ENCODE measurements at places on chromosomes 2 and 18.
A peak's percentile ranks its signal among the peaks of the same experiment; 100 is the strongest.

- no peak for DNase-seq
Observed at GRCh38 chr18:69397096-69397495, 3.6 kb upstream of the DOK6 start.

- no peak for DNase-seq
Observed at GRCh38 chr2:173823543-173823939, 141.6 kb downstream of the SP3 start.

- no peak for DNase-seq
Observed at GRCh38 chr18:34985963-34986362, 55.2 kb upstream of the MAPRE2 start.

- DNase-seq: no peak
Observed at GRCh38 chr18:31436825-31437224, 10.7 kb upstream of the DSG3 start.

DNA sequence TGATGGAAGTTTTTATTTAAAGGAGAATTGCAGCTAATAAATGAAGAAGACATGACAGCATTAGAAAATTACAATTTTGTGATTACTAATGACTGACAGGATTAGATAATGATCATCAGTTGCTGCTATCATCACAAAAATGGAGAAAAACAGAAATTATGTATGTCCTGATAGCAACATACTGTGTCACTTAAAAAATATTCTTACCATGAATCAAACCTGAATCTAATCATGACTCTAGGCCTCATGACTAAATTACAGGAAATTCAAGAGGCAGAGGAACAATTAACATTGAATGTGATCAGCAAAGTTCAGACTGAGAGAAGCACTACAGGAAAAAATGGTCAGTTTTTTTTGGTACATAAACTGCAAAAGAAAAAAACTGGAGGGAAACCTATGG lies 147.8 kb downstream of the PMAIP1 start:
- DNase-seq: no peak

DNA sequence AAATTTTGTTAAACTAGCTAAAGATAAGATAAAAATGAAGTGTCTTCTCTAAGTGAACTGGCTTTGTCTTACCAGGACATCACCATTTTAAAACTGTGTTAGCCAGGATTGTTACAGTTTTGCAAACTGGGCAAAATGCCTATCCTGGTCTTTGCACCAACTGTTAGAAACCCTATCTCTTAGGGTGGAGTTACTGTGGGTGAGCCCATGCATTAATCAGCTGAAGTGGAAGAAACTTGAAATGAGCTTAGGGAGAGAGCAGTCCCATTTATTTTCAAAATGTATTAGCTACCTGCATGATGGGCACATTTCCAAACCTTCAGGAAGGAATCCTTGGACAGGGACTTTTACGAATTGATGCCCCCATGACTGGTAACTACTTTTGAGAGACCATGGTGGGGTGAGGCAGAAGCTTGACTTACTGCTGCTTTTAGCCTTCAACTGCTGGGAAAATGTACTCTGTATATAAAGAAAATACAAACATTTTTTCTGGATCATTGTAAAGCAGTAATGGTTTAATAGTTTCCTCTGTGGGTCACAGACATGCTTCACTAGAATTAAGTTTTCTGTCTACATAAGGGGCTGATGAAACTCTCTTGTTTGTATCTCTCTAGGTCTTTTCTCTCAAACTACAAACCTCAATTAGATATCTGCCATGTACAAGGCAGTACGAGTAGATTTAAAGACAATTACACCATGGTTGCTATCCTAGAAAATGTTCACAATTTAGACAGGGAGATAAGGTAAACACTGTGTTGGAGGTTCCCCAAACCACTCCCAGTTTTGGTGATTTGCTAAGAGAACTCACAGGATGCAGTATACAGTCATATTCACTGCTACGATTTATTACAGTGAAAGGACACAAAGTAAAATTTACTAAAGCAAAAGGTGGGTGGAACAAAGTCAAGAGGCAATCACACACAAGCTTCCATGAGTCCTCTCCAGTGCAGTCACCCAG lies 321.4 kb upstream of the MMADHC start:
- DNase-seq: peak; percentile 27

DNA sequence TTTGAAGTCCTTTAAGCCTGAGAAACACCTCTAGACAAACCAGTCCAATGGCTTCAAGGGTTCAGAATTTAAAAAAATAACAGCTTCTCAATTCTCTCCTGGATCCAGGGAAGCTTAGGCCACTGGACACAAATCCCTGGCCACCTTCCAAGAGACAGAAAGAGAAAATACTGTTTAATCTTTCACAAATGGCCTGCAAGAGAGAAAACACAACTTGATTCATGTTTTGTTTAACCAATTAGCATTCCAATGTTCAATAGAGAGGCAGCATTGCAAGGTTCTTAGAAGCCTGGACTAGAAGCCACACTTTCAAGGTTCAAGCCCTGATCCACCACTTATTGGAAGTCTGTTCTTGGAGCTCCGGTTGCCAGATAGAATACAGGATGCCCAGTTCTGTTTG lies 109.0 kb upstream of the PARD3B start:
- no peak for DNase-seq

DNA sequence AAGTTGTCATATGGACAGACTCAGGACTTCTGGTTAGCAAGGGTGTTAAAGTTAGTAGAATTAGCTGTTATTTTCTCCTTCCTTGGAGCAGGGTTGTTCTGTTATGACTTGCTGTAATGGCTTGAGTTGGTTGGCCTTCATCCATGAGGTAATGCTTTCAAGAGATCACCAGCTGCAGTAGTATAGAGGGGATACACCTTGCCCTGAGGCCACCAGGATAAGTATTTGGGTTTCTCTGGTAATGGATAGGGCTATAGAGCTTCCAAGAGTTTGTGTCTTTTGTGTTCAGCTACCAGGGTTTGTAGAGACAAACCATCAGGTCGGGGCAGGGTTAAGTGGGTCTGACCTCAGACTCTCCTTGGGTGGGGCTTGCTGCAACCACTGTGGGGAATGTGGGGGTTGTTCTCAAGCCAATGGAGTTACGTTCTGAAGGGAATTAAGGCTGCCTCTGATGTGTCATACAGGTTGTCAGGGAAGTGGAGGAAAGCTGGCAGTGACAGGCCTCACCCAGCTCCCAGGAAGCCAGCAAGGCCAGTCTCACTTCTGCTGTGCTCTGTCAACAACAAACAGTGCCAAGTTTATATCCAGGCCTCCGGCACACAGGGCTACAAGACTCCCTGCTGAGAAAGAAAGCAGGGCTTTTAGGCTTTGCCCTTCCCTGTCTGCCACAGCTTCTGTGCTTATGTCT lies 356.6 kb downstream of the SPAG16 start:
- DNase-seq: no peak

- DNase-seq: no peak
Observed at GRCh38 chr2:48914477-48915089, 159.1 kb upstream of the LHCGR start.

DNA sequence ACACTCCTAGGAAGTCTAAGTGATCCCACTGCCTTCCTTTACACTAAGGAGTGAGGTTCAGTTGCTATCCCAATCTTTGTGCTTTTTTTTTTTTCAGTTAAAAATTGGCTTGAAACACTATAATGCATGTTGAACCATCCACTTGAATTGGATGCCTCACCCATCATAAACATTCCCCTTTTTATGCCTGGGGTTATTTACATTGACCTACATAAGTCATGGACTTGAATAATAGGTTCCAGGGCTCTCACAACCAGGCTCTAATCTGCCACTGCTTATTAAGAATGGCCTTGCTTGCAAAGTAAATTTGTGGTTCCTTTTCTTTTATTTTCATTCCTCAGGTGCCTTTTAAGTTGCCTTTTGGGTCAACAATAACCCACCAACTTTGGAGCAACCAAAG lies 236.1 kb upstream of the MEIS1 start:
- peak; percentile 46 for DNase-seq

DNA sequence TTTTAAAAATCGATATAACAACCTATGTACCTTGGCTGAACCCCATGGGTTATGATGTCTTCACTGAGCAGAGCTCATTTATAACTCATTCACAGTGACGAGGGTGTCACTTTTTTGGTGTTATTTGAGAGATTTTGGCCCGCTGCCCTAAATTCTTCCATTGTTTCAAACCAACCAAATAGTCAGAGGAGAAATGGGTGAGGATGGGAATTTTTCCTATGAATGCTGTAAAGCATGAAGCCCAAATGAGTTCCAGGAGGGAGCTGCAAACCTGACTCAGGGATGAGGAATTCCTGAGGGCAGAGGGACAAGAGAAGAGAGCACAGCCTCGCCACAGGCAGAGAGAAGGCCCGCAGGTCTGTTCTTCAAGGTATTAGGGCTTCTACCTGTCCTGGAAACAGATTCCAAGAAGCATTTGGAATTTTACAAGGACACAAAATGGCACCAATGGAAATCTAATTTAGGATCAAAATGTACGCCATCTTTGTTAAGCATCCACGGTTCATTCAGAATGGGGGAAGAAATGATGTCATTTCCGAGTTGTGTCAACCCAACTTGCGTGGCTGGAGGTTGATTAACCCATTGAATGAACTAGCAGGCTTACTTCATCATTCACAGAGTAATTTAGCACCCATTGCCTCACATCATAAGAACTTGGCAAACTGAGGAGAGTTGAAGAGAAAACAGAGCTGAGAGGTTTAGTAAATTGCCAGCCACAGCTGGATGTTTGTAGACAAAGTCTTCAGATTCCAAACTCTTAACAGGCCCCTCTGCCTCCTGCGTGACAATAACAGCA lies 133.5 kb downstream of the LAMA3 start:
- DNase-seq: no peak

DNA sequence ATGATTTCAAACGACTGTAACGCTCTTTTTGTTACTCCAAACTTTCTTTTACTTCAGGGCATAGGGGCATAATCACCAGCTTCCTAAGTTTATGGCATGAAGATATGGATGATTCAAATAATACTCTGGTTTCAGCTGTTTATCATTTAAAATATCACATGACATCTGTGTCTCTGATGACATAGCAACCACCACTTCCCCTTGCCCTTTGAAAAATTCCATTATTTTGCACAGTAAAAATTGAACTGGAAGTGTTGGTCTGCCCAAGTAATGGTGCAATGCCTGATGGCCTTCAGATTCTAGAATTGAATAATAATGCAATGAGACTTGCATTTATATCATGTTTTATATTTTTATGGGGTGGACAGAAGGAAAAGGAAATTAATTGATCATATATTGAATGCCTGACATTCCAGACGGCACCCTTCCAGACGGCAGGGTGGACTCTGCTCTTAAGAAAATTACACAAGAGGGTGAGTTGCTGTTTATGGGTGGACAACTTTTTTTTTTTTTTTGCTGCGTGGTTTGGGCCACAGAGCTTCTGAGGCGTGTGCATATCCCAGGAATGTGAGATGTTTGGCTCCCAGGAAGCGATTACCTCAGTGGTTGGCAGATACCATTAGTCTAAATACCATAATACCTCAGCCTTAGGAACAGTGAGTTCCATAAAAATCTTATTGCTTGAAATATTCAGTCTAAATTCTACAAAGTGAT lies 101.7 kb upstream of the ZNF521 start:
- DNase-seq: no peak

- DNase-seq: no peak
Observed at GRCh38 chr2:224894356-224894755, 147.9 kb downstream of the DOCK10 start.

DNA sequence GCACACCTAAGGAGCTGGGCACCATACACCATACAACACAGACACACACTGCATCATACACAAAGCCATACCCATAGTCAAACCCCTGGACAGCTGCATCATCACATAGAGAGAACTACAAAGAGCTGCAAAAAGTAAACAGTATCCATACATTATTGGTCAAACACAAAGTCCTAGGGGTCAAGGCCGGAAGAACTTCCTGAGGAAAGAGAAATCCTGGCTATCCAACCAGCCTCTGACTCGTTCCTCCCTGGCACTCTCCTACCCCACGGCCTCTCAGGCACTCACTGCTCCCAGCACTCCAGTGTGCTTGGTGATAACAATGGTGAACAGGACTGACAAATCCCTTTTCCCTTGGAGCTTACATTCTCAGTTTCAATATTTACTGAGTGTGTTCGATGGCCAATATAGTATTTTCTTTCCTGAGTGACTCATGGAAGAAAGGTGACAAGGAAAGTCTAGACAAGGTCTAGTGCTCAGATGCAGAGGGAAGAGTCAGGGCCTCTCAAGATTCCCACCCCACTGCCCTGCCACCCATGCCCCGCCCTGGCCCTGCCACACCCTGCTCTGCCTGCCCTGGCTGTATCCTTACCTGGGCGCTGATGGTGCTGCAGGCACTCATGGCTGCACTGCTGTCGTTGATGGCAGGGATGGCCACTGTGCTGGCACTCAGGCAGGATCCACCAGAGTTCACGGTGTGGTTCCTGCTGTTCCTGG lies 3.4 kb downstream of the CFAP65 start:
- no peak for DNase-seq

DNA sequence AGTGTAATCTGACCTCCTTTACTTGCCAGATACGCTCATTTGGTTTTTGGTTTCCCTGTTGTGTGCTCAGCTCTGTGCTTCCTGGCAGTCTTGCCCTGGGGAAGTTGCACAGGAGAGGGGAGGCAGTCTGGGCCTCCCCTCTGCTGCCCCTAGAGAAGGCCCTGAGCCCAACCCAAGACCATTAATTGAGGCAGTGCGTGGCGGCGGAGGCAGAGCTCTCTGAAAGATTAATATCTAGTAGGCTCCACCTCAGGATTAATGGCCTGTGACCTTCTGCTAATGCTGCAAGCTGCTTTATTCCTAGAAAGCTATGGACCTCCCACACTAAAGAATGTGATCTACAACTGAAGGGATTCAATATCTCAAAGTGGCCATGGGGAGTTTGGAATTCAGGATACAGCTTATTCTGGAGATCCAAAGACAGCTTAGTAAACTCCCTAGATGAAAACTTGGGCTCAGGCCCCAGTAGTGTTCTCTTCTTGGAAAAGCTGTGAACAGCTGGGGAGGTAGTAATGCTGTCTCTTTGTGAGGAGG lies 41.4 kb upstream of the MAPRE2 start:
- DNase-seq: no peak

- DNase-seq: no peak
Observed at GRCh38 chr2:26575836-26576564, 65.2 kb downstream of the CIB4 start.

- no peak for DNase-seq
Observed at GRCh38 chr18:80181642-80182461, 65.5 kb downstream of the PARD6G start.

DNA sequence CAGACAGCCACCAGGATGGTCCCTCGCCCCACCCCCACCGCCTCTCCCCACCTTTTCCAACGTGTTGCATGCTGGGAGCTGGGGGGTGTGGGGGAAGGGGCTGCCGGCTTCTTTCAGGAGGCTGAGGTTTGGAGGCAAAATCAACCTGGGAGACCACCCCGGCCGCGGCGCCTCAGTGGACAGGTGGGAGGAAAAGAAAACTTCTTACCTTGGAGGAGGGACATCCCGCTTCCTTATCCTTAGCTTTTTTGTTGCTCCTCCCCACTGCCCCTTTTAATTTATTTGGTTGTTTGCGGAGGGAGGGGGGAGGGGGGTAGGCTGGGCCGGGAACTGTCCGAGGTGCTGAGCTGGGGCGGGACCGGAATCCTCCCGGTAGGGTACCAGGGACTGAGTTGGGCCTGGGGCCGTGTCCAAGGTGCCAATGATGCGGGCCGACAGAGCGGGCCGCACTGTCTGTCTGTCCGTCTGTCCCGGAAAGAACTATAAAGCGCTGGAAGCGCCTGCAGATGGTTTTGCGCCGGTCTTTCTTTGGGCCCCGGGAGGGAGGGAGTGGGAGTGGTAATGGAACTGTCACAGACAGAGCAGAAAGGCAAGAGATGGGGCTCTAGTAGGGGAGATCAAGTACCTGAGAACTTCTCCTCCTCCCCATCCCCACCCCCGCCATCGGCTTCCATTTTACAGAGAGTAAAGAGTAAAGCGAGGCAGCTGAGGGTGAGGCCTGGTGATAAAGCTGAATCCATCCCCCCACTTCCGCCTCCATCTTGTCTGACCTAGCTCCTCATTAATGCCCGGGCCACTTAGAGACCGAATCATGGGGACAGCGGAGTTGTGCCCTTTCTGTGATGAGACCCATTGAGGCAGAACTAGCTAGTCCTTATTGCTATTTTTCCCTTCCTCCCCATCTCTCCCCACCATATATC lies 2.4 kb downstream of the CDK5R2 start:
- DNase-seq: peak; percentile 40

All from NCI-H748 treated with DMSO at 0.1 percent for 48 hours (cell line).